Hepatocyte (in vitro differentiated cells): ENCODE measurements at places on chromosomes 3 and 15. TPM values are rescaled to one million over a fixed set of nuclear protein-coding genes. Genes with fewer than 3 reads are reported as not detected.

DNA sequence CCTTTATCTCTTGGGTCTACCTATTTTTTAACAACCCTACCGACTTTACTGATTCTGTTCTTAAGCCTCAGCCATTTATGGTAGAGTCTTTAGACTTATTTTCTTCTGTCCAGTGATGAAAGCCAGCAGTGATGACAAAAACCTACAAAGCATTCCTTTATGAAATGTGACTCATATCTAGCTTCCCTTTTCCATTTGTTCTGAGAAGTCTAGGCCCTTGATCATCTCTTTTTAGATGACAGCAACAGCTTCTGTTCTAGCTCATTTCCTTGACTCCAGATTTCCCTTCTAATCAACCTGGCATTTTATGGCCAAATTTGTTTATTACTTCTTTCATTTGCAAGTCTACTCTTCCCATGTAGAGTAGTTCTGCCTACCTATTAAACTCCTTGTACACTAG lies 36.1 kb downstream of the CFAP44 start:
- H3K27ac ChIP-seq = no peak overlapping the region
- H3K4me3 ChIP-seq = no peak overlapping the region
- DNase-seq = no peak
- no peaks in the 10 kb centered on the region for H3K27me3 ChIP-seq
- no peaks in the 10 kb centered on the region for H3K36me3 ChIP-seq

DNA sequence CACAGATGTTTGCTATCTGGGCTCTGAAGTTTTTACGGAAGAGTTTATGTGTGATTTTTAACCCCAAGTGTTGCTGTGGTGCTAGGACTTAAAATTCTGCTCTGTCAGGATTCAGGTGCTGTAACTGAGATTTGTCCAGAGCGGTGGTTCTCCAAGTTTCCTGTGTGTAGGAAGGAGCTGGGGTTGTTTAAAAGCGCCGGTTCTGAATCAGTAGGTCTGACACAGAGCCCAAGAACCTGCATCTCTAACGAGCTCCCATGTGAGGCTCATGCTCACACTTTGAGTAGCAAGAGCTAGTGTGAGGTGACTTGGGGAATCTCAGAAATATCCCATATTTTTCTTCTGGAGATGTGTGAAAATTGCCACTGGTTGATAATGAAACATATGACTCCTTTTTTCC lies 325.5 kb downstream of the SATB1 start:
- DNase-seq = no peak
- H3K27me3 ChIP-seq = no peaks in the 10 kb centered on the region
- H3K4me3 ChIP-seq = no peak overlapping the region

- no peaks in the 10 kb centered on the region for H3K36me3 ChIP-seq
- no peak overlapping the region for H3K4me3 ChIP-seq
- no peak for DNase-seq
Observed at GRCh38 chr15:95044745-95045417, 813.5 kb downstream of the MCTP2 start.

The RASGRP1 gene
- 0.53 and 2.4 TPM in 2 replicates for total RNA-seq

The MOBP gene
- 0.10 and 0.40 TPM in 2 replicates for total RNA-seq

The HIGD2B gene
- not detected in 2 replicates for total RNA-seq

GRCh38 chr15:31338318-31338878 lies 11.8 kb downstream of the KLF13 start:
- no peak overlapping the region for H3K4me3 ChIP-seq
- DNase-seq = no peak
- no peaks in the 10 kb centered on the region for H3K4me1 ChIP-seq
- no peaks in the 10 kb centered on the region for H3K36me3 ChIP-seq

- H3K27me3 ChIP-seq = no peaks in the 10 kb centered on the region
- no peak for DNase-seq
- H3K36me3 ChIP-seq = no peaks in the 10 kb centered on the region
- H3K27ac ChIP-seq = no peak overlapping the region
- no peak overlapping the region for H3K4me3 ChIP-seq
- H3K4me1 ChIP-seq = no peaks in the 10 kb centered on the region
Observed at GRCh38 chr3:58256061-58256460, 18.5 kb downstream of the ABHD6 start.
